ENCODE measurements at places on chromosomes 16 and 17.

DNA sequence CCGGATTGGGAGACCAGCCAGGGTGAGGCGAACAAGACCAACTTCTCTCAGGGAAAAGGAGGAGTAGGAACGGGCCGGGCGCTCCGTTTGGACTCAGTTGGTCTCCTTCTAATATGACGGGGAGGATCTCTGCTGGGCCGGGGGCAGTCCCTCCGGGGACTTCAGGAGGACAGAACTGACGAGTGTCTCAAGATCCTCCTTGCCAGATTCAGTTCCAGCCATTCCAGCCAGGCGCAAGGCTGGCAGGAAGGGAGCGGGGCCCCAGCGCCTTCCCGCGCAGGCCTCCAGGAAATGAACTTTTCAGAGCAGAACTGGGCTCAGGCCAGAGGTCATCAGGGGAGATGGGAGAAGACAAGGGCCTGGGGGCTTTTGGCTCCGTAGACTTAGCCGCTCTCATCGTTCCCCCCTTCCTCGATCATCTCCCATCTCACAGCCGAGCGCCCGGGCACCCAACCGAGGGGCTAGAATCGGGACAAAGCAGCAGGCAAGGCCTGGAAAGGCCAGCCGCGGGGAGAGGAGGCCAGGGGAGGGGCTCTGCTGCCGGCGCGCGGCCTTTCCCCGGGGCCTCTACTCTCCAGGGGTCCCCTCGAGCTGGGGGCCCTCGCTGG is 1.6 kb downstream of the ZNF423 start:
- no peak for DNase-seq

DNA sequence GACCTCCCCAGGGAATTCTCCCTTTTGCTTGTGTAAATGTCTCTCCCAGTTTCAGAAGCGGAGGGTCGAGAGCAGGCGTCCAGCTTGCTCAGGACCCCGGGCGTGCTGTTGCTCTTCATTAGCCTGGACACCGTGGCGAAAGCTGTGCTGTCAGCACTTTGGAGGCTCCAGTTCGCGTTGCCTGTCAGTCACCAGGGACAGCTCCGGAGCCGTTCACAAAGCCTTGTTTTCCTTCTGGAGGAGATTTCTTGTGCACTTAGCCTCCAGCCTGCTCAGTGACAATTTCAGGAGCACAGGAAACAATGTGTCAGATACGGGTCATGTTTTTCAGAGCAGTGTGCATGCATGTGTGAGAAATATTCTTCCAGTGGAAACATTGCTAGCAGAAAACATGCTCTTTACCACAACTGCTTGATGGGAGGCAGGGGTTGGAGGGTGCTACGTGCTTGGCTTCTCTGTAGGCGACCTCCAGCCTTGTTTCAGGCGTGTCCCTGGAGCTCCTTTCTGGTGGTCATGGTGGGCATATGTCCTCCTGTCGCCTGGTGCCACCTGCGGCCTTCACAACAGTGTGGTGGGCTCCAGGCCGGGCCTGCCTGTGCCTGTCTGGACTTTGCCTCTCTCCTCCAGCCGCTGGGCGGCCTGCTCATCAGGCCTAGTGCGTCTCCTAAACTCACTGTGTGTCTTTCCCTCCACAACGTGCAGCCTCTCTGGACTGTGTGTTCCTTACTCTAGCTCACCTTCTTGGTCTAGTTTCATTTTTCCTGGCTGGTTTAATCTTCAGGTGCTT is 29.0 kb downstream of the ZNF750 start:
- no peak for DNase-seq

GRCh38 chr16:24188021-24188542 is 68.1 kb upstream of the CACNG3 start:
- no peak for DNase-seq

DNA sequence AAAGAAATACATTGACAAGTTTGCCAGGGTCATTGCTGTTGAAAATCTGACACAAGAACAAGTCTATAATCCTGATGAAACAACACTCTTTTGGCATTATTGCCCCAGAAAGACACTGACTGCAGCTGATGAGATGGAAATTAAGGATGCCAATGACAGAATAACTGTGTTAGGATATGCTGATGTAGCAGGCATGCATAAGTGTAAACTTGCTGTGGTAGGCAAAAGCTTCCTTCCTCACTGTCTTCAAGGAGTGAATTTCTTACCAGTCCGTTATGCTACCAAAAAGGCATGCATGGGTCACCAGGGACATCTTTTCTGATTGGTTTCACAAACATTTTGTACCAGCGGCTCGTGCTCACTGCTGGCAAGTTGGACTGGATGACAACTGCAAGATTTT is 10.5 kb downstream of the GDPD1 start:
- no peak for DNase-seq
